Stimulated activated CD8-positive, alpha-beta memory T cell treated with anti-CD3 and anti-CD28 coated beads, Interleukin-2, amount 100 ng/mL, for 48 hours (primary cell): ENCODE measurements at places on chromosomes 1 and 21.

DNA sequence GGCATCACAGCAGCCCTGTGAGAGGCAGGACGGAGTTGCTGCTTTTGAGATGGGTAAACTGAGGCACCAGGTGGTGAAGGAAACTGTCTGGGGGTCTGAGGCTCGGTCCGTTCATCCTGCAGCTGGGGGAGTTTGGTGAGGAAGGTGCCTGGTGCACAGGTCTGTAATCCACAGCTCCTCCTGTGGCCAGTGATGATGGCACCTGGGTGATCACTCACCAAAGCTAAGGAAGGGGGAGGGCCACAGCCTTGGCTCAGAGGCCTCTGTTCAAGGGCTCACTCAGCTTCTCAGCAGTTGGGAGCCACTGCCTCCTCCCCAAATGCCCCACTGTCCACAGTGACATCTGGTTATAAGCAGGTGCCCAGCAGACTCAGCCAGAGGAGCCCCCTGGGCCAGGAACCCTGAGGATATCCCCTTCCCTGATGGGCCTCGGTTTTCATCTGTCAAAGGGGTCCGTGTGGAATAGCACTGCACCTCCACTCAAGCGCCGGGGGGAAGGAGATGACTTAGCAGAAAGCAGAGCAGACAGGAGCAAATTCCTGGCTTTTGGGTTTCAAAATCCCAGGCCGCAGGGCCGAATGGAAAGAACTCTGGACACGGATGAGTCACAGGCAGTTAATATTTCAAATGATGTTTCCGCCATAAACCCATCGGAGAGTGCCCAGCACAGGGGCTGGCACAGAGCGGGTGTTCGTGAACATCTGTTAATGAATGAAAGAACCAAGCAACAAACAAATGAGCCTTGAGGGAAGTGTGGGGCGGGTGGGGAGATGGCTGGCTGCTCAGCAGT lies 82.8 kb downstream of the DMRTB1 start:
- no peak for DNase-seq

GRCh38 chr1:118116401-118116800 lies 68.6 kb downstream of the SPAG17 start:
- DNase-seq, result no peak

- DNase-seq, result no peak
These were observed 5.5 kb downstream of the FBXO2 start for GRCh38 chr1:11648732-11649158.

DNA sequence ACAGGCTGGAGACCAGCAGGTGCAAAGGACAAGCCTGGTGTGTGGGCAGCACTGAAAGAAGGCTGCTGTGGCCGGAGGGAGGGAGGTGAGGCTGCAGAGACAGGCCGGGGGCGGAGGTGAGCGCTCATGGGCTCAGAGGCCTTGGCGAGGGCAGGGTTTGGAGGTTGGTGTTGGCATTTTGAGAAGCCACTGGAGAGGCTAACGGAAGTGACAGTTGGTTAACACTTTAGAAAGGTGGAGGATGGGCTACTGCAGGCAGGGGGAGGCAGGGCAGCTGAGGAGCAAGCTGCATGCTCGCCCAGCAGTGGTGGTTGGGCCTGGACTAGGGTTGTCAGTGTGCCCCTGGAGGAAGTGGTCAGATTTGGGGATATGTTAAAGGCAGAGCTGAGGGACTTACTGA lies 37.5 kb downstream of the QSOX1 start:
- DNase-seq, result no peak

DNA sequence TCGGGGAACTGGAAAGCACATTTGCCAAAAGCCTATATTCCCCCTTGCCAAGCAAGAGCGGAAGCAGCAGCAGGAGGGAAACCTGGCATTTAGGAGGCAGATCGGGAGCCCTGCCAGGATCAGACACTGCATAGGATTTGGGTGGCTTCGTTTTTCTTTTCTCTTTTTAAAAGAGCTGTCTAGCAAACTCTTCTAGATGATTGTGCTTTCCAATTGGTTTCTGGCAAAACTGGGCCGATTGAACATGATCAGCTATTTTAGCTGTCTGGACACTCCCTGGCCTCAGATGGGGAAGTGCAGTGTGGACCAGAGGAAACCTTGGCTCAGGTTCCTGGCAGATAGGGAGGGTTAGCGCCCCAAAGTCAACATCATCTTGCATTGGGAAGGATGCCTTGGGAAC lies 414.0 kb upstream of the KAZN start:
- DNase-seq, result no peak

DNA sequence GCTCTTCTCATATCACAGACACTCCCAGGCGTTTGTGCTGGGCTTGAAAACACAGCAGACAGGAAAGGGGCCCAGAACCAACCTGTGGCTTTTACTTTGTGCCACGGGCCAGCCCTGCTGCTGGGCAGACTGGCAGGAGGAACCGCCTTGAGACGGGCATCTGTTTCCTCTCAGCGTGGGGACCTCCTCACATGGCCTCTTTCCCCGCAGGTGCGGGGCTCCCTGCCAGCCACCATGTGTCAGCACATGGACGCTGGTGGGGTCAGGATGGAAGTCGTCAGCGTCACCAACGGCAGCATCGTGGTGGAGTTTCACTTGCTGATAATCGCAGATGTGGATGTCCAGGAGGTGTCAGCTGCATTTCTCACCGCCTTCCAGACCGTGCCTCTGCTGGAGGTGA lies 47.8 kb downstream of the UMODL1 start:
- no peak for DNase-seq

DNA sequence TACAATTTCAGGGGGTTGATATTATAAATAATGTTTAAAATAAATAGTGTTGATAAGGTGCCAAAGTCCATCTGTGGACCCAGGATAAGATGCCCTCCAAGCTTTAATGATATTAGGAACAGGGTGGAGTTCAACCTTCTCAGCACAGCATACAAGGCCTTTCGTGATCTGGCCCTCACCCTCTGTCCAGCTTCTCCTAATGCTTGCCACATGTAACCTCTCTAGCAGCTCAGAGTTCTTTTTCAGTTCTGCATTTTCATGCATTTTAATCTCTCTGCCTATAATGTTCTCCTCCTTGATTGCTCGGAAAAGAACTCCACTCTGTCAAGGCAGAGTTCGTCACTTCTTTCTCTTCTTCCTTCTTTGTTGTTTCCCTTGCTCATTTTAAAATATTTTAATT lies 21.4 kb upstream of the SMAP2 start:
- no peak for DNase-seq

DNA sequence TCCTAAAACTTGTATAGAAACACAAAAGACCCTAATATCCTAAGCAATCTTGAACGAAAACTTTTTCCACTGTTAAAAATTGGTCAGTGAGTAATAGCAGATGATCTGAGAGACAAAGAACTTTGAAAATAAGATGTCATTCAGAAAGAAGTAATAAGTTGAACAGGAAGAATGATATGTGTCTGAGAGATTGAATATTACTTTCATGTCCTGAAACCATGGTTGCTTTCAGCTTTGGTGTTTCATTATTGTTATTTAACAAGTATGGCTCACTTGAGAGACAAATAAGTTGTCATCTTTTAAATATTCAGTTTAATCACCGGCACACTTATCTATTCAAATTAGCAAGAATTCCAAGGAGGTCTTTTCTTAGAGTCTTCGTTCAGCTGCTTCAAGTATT lies 11.4 kb downstream of the PRKACB start:
- DNase-seq, result no peak

GRCh38 chr1:204940591-204940990 lies 69.9 kb downstream of the NFASC start:
- DNase-seq, result no peak

- DNase-seq, result peak; percentile 23
These were observed 43.4 kb upstream of the MRPS6 start for GRCh38 chr21:34029743-34030528.

DNA sequence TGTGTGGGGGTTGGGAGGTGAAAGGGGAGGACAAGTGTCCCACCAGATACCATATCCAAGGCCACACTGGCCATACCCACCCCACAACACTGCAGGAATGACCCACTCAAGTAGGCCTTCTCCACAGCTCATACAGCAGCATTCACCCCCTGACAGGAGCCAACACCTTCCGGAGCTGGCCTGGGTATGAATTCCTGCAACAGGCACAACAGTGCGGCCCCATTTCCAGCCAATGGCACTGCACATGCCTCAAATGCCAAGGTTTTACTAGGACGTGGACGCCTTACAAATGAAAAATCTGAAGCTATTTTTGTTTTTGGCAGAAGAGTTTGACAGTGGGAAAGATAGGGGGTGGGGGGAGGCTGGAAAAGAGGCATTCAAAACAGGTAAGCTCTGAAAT lies 2.0 kb downstream of the KCND3 start:
- no peak for DNase-seq

- DNase-seq, result no peak
These were observed 18.7 kb upstream of the NBL1 start for GRCh38 chr1:19625291-19625937.

- no peak for DNase-seq
These were observed 37.3 kb upstream of the LPAR3 start for GRCh38 chr1:84930329-84930728.

GRCh38 chr1:166145499-166145898 lies 21.3 kb downstream of the FAM78B start:
- no peak for DNase-seq

GRCh38 chr1:241598249-241598648 lies 41.9 kb downstream of the CHML start:
- DNase-seq, result no peak

DNA sequence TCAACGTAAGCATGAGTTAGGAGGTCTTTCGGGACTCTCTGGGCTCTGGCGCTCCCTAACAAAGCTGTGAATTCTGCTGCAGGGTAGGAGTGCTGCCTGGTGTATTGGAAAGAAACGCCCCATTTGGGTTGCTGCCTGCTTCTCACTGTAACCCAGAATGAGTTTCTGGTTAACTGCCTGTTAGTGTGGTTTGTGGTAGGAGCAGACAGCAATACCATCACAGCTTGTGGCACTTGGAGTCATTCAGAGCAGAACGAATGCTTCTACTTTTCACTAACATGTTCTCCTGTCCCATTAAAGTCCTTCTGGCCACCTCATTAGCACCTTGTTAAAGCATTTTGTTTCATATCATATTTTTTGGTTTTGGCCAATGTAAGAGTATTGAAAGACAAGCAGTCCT lies 18.1 kb downstream of the MAP3K7CL start:
- no peak for DNase-seq

GRCh38 chr1:65072845-65073244 lies 75.2 kb upstream of the AK4 start:
- DNase-seq, result no peak

DNA sequence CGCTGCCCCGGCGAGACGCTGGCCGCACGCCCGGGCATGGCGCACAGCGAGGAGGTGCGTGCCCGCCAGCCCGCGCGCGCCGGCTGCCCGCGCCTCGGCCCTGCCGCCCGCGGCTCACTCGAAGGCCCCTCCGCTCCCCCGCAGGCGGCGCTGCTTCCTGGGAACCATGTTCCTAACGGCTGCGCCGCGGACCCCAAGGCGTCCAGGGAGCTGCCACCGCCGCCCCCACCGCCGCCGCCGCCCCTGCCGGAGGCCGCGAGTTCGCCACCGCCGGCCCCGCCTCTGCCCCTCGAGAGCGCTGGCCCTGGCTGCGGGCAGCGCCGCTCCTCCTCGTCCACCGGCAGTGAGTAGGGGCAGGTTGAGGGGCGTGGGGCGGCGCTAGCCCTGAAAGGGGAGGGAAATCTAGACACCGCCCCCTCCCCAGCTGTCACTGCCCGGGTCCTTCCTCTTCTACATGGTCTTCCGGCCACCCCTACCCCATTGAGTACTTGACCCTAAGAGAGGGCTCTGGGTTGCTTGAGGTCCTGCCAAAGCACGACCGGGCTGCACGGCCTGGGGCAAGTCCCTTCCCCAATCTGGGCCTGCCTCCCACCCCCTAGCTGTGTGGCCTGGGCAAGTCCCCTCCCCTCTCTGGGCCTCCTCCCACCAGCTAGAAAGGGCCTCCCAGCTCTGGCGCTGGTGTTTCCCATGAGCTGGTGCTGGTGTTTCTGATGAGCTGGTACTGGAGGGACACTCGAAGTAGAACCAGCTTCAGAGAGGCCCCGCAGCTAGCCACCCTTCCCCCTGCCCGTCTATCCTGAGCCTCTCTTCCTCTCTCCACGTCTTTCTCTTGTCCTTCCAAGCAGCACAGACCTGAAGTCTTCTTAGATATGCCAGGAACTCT lies 17.0 kb downstream of the TNFRSF25 start:
- DNase-seq, result no peak

DNA sequence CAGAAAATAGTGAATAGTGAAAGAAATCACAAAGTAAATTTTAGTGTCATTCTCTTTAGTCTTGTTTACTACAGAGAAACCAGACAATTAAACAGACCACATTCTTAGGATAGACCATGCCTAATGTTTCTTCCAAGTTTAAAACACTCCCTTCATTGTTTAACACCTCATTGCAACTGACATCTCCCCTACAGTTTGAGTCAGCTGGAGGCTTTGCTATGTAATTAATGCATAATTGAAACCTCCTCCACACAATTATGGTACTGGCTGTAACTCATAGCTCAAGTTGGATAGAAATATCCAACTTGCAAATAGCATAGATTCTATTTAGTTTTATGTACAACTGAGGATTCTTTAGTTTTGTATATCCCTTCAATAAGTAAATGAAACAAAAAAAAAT lies 35.2 kb upstream of the B3GALT2 start:
- DNase-seq, result no peak
